ENCODE measurements at places on chromosomes 7 and 10. TPM values are rescaled to one million over a fixed set of nuclear protein-coding genes. Genes with fewer than 3 reads are reported as not detected.

Gene GBX1
- not detected for total RNA-seq

Gene SPDYE6
- not detected for total RNA-seq

Gene HSPA12A
- 4.8 TPM for total RNA-seq

Gene AGAP9
- 3.7 TPM for total RNA-seq

Gene FGFBP3
- total RNA-seq, result 0.32 TPM

Gene TFEC
- 0.51 TPM for total RNA-seq

Gene ASZ1
- total RNA-seq, result not detected

Gene FFAR4
- not detected for total RNA-seq

Gene TACC2
- total RNA-seq, result 5.8 TPM

Gene FMC1
- 9.5 TPM for total RNA-seq

Gene LRRC61
- total RNA-seq, result not detected

Gene DKK1
- total RNA-seq, result 558 TPM

Gene ADRA2A
- total RNA-seq, result 74.8 TPM

Gene CYP2C19
- not detected for total RNA-seq

Gene CFTR
- not detected for total RNA-seq

Gene POLR3A
- total RNA-seq, result 9.6 TPM

Gene FRMD4A
- total RNA-seq, result 17.5 TPM

Gene RPEL1
- total RNA-seq, result not detected

Gene LHFPL3
- total RNA-seq, result not detected

Gene VIPR2
- not detected for total RNA-seq

Gene MAT1A
- not detected for total RNA-seq

Gene ADAM22
- total RNA-seq, result not detected

Gene CLDN4
- total RNA-seq, result not detected

Gene SDK1
- total RNA-seq, result not detected

Gene NKX2-3
- total RNA-seq, result not detected

Gene DDX21
- total RNA-seq, result 77.8 TPM

Gene PDLIM1
- total RNA-seq, result 32.0 TPM

Gene AKR1C8
- not detected for total RNA-seq

Gene NET1
- 40.2 TPM for total RNA-seq

Gene ANKRD7
- total RNA-seq, result 0.25 TPM

Gene EPHA1
- not detected for total RNA-seq

Gene CUBN
- total RNA-seq, result 0.65 TPM

Gene DNAJC2
- total RNA-seq, result 19.3 TPM

Gene UCN3
- not detected for total RNA-seq

Gene MEPCE
- total RNA-seq, result 24.2 TPM

Gene TCF7L2
- 6.2 TPM for total RNA-seq

Gene PSD
- total RNA-seq, result 1.0 TPM

Gene SORCS1
- total RNA-seq, result not detected

Gene ABCB4
- 0.43 TPM for total RNA-seq
